ENCODE measurements at places on chromosomes 6 and 20. TPM values are rescaled to one million over a fixed set of nuclear protein-coding genes. Genes with fewer than 3 reads are reported as not detected.

Gene TTK
- polyA plus RNA-seq, result 10.3 TPM

Gene MEP1A
- not detected for polyA plus RNA-seq

Gene XKR7
- 0.06 TPM for polyA plus RNA-seq

Gene TENT5A
- polyA plus RNA-seq, result 11.9 TPM

Gene BHLHE23
- polyA plus RNA-seq, result not detected

Gene LST1
- polyA plus RNA-seq, result 7.0 TPM

Gene BCAS4
- polyA plus RNA-seq, result 3.5 TPM

Gene CBFA2T2
- polyA plus RNA-seq, result 12.2 TPM

Gene SEL1L2
- not detected for polyA plus RNA-seq

Gene ULBP1
- 0.49 TPM for polyA plus RNA-seq

Gene ANKRD66
- 2.3 TPM for polyA plus RNA-seq

Gene MDC1
- 21.0 TPM for polyA plus RNA-seq

Gene DNAH8
- 0.58 TPM for polyA plus RNA-seq

Gene OSER1
- polyA plus RNA-seq, result 29.6 TPM

Gene DNMT3B
- 5.1 TPM for polyA plus RNA-seq

Gene SLC13A3
- 3.4 TPM for polyA plus RNA-seq

Gene MACROD2
- polyA plus RNA-seq, result 2.8 TPM

Gene PRL
- polyA plus RNA-seq, result 0.52 TPM

Gene GJA10
- not detected for polyA plus RNA-seq

Gene MEI4
- 0.08 TPM for polyA plus RNA-seq

Gene TSPO2
- 0.99 TPM for polyA plus RNA-seq

Gene LPA
- not detected for polyA plus RNA-seq

Gene STMN3
- 18.4 TPM for polyA plus RNA-seq

Gene SLCO4A1
- polyA plus RNA-seq, result 0.11 TPM

Gene HFE
- polyA plus RNA-seq, result 6.4 TPM

Gene FGD2
- 3.1 TPM for polyA plus RNA-seq

Gene C4B
- 14.5 TPM for polyA plus RNA-seq

Gene IL17F
- not detected for polyA plus RNA-seq

Gene PI3
- polyA plus RNA-seq, result not detected

Gene BNIP5
- 0.07 TPM for polyA plus RNA-seq

Gene SAMD5
- 2.3 TPM for polyA plus RNA-seq

Gene ZSCAN23
- polyA plus RNA-seq, result 3.1 TPM

Gene TMEM200A
- 16.4 TPM for polyA plus RNA-seq

Gene PNPLA1
- polyA plus RNA-seq, result 0.45 TPM

Gene SYCP2
- polyA plus RNA-seq, result 2.1 TPM
